Endothelial cell (in vitro differentiated cells): ENCODE measurements at places on chromosomes 7 and 10. TPM values are rescaled to one million over a fixed set of nuclear protein-coding genes. Genes with fewer than 3 reads are reported as not detected.

- no peak for DNase-seq
Measured at GRCh38 chr10:96856317-96856716, 24.2 kb downstream of the LCOR start.

DNA sequence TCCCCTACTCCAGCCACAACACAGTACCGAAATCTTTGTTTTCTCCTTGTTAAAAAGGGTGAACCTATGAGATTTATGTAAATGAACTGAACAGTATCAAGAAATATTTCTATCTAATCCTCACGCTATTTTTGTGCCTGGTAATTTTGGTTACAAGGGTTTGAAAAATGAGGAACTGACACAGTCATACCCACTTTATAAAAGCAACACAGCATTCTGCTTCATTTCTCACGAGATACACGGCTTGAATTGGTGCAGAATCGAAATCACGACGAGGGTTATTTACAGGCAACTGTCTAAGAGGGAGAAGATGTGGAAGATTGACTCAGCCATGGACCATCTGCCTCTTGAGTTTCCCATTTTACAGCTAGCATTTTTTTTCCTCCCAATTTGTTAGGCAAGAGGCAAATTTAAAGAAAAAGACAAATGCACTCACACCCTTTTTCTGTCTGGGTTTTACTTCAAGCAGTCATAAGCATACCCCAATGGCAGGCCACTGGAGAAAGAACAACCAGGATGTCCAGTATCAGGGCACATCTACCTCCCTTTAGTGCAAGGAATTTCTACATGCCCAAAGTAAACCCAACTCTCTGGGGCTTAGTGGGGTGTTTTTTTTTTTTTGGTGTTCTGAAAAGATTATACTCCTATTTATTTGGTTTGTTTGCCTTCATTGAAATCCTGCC lies 108.1 kb downstream of the ITGB8 start:
- DNase-seq = no peak

DNA sequence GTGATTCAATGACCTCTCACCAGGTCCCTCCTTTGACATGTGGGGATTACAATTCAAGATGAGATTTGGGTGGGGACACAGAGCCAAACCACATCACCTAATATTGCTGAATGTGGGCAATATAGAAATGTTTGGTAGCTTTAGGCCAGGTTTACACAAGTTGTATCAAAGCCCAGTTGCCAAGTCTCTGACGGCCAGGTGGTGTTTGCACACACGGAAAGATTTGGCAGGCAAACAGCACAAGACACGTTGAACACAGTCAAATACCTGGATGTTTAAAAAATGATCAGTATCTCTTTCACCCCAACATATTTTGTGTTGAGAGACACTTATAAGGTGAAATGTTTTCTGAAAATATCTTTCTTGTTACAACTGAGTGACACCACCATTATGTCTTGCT lies 294.4 kb upstream of the MKI67 start:
- DNase-seq = no peak

CYP2C19 gene
- not detected for total RNA-seq

GRCh38 chr7:30874656-30875302 lies 36.9 kb upstream of the AQP1 start:
- no peak for DNase-seq
